ENCODE measurements at places on chromosomes 11 and 22.

DNA sequence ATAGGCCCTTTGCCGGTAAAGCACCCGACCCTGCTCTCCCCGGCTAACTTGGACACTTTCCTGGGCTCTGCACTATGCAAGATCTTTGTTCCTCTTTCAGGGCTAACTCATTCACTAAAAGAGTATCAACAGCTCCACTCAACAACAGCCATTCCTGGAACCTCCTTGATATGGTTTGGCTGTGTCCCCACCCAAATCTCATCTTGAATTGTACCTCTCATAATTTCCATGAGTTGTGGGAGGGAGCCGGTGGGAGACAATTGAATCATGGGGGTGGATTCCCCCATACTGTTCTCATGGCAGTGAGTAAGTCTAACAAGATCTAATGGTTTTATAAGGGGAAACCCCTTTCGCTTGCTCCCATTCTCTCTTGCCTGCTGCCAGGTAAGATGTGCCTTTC lies 330.0 kb downstream of the TENM4 start:
- DNase-seq = no peak

DNA sequence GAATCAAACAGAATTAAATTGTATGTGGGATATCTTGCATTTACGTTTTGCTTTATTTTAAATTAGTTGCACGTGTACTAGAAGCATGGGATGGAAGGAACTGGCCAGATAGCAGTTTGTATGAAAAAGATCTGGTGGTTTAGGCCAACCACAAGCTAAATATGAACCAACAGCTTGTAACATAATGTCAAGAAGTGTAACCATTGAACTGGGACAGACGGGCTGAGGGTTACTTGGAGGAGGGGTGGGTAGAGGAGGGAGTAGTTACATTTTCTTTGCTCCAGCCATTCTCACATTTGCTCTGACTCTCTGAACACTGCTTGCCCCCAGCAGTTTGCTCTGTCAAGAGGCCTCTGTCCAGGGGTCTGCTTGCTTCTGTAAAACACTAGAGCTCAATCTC lies 31.7 kb upstream of the CXCR5 start:
- DNase-seq = no peak

DNA sequence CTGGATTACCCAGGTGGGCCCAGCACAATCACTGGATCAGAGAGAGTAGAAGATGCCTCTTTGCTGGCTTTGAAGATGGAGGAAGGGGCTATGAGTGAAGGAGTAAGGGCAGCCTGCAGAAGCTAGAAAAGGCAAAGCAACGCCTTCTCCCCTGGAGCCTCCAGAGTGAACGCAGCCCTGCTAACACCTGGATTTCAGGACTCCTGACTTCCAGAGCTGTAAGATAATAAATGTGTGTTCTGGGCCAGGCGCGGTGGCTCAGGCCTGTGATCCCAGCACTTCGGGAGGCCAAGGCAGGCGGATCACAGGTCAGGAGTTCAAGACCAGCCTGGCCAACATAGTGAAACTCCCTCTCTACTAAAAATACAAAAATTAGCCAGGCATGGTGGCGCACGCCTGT lies 102.4 kb downstream of the MORC2 start:
- DNase-seq = no peak

- DNase-seq = no peak
These were observed 107.3 kb downstream of the ARHGAP8 start for GRCh38 chr22:44859641-44860040.

DNA sequence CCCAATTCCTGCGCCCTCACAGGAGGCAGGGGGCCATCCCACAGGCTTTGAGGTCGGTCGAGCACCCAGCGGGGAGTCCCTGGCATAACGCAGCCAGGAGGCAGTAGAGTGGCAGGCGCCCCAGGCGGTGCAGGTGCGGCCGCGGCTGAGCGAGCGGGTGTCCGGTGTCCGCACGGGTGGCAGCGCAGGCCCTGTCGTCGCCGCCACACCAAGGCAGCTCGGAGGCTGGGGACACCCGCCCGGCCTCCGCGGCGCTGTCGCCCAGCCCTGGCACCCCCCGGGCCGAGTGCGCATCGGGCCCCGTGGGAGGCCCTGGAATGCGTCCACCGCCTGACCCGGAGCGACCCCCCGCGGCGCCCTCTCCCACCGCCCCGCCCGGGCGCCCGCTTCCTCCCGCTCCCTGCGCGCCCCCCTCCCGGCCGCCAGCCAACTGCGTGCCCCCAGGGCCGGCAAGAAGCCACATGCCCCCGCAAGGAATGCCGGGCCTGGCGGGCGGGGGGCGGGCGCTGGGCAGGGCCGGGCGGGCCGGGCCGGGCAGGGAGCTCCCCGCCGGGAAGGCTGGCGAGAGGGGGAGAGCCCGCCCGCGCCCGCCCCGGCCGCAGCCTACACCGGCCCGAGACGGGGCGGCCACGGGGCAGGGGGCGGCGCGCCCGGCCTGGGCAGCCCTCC lies 33.9 kb downstream of the PRDM11 start:
- DNase-seq = no peak

DNA sequence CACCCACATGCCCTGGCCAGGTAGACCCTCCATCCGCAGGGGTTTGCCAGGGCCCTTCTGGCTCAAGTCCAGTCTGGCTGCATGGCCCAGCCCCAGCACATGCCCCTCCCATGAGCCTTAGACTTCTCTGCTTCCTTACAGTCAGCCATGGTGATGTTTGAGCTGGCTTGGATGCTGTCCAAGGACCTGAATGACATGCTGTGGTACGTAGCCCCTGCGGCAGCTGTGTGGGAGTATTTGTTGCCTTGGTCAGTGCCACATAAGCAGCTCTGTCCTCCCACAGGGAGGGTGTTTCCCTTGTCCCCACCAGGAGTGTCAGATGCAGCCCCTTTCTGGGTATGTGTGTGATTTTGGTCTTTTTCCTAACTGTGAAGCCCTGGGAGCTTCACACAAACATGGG lies 17.5 kb downstream of the CDC45 start:
- no peak for DNase-seq

DNA sequence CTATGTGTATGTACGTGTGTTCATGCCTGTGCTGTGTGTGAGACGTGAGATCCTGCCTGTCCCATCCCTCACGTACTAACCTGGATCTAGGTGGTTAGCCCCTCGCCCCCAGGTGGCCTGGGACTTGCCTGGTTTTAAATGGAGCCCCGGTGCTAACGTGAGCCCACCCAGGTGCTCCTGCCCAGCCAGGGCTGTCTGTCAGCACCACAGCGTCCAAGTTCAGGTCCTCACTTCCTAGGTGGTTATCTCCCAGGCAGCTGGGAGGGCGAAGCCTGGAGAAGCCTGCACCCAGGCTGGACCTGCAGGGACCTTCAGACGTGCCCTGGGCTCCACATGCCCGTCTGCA lies 86.0 kb downstream of the KCNQ1 start:
- DNase-seq = no peak

GRCh38 chr11:70879601-70880285 lies 372.6 kb downstream of the SHANK2 start:
- DNase-seq = no peak

GRCh38 chr11:129731316-129731715 lies 84.3 kb upstream of the TMEM45B start:
- DNase-seq = no peak

GRCh38 chr11:34075178-34075820 lies 23.8 kb downstream of the CAPRIN1 start:
- no peak for DNase-seq

- no peak for DNase-seq
These were observed 6.8 kb downstream of the ARHGAP1 start for GRCh38 chr11:46693597-46694012.

- no peak for DNase-seq
These were observed 32.4 kb downstream of the TTC28 start for GRCh38 chr22:28647216-28647615.

GRCh38 chr11:39664023-39664422 lies 1795.4 kb downstream of the LRRC4C start:
- no peak for DNase-seq

DNA sequence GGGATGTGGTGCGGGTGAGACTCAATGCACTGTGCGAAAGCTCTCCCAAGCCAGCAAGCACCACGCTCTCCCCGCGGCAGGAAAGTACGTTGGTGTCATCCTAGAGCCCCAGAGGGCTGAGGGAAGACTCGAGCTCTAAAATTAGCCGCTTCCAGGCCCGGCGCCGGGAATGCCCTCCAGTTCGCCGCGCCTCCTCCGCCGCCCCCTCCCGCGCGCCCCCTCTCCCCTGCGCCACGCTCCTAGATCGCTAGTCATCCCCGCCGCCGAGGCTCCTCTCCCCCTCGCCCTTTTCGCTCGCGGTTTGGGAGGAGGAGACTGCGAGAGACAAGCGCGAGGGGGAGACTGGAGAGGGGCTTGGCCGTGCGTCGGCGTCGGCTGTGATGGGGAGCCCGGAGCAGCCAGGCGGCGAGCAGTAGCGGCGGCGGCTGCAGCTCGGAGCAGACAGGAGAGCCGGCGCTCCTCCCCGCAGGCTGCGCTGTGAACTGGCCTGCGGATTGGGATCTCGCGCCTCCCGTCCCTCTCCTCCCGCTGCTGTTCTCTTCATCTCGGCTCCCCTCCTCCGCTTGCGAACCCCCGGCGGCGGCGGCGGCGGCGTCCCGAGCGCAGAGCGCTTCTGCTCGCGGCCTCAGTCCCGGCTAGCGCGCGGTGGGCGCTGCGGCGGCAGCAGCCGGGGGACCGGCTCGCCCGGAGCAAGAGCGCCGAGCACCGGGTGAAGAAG lies at the start of gene FAT3:
Gene FAT3 (plus strand): TSS at position 412 of the 718 bp plus-strand sequence. CDS start 127,295 bp downstream, outside the sequence.
- DNase-seq = no peak

- no peak for DNase-seq
These were observed 12.9 kb downstream of the TCP11L1 start for GRCh38 chr11:33052231-33052630.

DNA sequence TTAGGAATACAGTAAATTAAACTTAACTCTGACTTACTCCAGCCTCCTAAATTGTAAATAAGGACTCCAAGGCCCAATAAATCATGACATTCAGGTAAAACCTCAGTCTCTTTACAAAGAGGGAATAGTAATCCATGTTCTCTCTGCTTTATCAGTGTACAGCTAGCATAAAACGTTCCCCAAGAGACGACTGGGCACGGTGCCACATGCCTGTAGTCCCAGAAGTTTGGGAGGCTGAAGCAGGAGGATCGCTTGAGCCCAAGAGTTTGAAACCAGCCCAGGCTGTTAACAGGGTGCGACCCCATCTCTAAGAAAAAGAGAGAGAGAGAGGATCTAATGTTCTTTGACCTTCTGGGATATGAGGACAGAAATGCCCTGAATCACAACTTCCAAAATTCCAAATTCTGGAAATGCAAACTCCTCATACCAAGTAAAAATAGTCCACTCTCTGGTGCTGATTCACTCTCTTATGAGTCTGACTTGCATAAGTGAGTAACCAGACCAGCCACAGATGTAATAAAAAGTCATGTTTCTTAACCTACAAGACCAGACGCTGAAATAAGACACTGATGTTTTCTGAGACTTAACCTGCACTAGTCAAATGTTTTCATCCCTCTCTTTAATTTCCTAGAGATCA lies 25.5 kb downstream of the NNMT start:
- DNase-seq = no peak

DNA sequence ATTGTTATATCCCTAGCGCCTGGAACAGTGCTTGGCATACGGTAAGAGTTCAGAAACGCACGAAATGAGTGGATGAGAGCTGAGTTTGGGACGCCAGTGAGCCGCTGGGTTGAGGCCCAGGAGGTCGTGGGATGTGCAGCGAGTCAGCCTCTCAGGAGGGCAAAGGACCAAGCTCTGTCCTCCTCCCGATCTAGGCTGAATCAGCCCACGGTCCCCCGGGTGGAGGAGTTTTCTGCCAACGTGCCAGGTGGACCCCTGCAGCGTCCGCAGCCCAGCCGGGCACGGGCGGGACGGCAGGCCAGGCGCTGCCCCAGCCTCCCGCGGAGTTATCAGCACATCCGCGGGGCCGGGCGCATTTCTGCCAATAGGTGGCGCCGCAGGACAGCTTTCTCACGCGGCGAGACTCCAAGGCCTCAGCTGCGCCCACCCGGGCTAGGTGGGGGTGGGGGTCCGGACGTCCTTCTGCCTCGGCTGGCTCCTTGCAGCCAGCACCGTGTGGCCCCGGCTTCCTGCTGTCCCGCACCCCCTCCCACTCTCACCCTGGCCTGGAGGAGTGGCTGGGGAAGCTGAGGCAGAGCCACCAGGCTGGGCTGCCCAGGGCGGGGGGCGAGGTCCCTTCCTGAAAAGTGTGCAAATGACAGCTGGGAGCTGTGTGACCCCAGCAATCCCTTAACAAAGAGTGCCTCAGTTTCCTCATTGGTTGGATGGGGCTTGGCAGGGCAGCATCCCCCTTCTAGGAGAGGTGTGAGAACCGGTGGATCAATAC lies 2.2 kb upstream of the RPS19BP1 start:
- DNase-seq = peak; percentile 58

DNA sequence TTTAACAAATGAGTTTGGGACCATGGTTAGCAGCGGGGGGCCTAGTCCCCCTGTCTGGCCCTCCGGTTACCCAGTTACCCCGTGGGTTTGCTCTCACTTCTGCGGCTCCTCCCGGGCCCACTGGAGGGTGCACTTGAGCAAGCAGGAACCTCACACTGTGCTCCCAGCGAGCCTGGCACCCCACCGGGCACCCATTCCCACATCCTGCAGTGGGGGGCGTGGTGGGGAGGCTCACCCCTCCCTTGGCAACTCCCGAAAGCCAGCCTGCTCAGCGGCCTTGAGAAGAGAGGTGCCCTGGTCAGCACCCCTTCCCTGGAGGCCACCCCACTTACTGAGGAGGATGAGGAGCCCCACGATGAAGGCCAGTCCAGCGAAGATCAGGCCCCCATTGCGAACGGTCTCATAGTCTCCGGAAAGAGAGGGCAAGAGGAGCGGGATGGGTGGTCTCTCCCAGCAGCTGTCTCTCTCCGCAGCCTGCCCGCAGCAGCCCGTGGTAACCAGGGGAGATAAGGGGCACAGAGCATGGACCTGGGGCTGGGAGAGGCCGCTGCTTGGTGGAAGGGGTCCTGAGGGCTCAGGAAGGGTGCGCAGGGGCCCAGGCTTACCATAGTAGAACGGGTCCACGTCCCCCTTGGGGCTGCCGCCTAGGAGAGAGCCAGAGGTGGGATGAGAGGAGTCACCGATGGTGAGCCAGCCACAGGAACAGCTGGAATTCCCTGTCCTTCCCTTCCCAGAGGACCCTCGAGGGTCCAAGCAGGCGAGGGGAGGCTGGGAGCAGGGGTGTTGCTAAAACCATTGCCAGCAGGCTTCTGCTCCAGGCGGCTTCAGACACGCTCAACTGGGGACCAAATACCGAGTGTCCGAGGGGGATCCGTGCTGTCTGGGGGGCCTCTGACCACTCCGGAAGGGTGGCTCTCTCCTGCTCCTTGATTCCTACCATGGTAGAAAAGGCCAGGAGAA lies 2.2 kb downstream of the FXYD2 start:
- DNase-seq = peak; percentile 48

DNA sequence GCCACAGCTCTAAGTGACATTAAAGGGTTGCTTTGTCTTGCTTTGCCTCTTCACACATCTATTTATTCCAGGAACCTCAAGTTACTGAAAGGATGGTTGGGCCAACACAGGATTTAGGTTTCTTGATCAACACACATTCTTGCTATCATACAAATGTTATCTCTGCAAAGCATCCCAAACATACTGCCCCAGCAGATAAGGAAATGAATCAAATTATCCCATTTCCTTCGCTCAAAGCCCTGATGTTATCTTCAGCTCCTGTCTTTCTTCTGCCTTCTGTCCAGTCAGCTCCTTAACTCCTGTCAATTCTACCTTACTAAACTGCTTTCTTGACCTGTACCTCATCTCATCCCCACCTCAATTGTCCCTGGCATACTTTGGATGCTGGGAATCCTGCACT lies 355.9 kb upstream of the TENM4 start:
- no peak for DNase-seq

- DNase-seq = no peak
These were observed 53.4 kb downstream of the P4HA3 start for GRCh38 chr11:74257959-74258553.

- no peak for DNase-seq
These were observed 234.2 kb downstream of the BLID start for GRCh38 chr11:121881806-121882205.

- no peak for DNase-seq
These were observed 38.6 kb downstream of the TMEM135 start for GRCh38 chr11:87076260-87076783.
